Activated T-helper 2 cell treated with anti-CD3 and anti-CD28 coated beads, Interferon-gamma antibody, Interleukin-2, Interleukin-4, amounts not matched to agents 10 μg/mL and 5 μg/mL and 100 μg/mL, durations not matched to agents 14 hours and 24 hours and 36 hours (primary cell): ENCODE measurements at places on chromosomes 7 and 10. TPM values are rescaled to one million over a fixed set of nuclear protein-coding genes. Genes with fewer than 3 reads are reported as not detected.

DNA sequence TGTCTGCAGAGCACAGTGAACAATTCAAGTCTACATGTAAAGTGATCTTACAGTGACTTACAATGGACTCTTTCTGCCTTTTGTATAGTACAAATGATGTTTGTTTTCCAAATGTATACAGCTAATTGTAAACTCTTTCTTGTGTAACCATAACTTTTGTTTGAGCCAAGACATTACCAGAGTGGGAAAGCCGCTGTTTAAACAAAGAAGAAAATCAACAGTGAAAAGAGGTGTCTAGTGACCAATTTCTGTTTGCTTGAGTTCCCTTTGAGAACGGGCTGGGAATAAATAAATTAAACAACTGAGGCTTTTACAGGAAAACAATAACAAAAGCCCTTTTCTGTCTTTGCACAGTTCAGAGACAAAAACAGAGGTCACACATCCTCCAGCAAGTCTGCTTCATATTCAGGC is 1163.4 kb downstream of the CNTNAP2 start:
- no peak overlapping the region for H3K27ac ChIP-seq
- no peak for DNase-seq
- no peaks in the 10 kb centered on the region for H3K4me1 ChIP-seq
- no peaks in the 10 kb centered on the region for H3K27me3 ChIP-seq
- H3K36me3 ChIP-seq: no peaks in the 10 kb centered on the region
- no peak overlapping the region for H3K4me3 ChIP-seq

DNA sequence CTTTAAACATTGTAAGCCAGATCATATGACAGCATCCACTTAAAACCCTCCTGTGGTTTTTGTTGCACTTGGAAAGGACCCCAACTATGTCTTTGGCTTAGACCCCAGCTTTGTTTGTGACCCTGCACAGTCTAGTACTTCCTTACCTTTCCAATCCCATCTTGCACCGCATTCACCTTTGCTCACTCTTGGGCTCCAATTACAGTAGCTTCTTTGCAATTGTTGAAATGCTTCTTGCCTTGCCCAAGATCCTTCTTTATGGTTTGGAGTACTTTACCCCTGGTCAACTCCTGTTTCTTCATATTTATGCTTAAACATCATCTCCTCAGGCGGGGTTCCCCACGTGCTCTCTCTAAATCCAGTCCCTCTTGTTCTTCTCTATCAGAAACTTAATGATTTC is 162.6 kb downstream of the PTEN start:
- H3K27ac ChIP-seq: no peak overlapping the region
- H3K36me3 ChIP-seq: no peaks in the 10 kb centered on the region
- peaks cover 7% of the 10 kb centered on the region for H3K27me3 ChIP-seq

DNA sequence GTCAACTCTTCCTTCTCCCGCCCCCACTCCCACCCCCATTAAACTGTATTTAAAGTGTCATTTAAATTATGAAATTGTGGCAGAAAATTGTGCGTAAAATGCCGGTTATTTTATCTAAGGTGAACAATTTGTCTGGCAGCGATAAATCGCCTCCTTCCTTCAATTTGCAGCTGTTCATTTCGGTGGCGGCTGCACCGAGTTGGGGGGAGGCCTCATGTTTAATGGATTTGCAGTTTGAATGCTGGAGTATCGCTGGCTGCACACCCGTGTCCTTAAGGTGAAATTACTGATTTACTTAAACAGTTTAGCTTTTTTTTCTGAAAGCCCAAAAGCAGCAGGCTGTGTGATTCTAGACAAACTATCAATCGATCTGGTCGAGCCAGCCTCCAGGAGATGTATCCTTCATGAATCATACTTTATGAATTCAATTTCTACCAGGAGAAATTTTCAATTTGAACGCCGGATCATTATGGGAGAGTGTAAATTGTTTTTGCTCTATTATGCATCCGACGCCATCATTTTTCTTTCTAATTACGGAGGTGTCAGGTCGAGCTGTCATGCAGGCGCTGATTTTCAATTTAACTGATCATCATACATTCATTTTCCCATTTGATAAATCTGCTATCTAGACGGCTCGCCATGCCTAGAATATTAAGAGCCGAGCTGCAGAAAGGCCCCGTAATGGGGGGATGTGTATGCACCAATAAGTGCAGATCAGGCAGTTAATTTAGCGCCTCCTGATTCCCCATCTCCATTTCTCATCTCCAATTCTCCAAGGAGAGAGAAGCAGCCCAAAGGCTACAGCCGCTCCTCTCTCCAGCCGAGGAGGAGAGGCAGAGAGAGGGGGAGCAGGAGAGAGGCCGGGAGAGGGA is 6.5 kb downstream of the UNCX start:
- peaks cover 6% of the 10 kb centered on the region for H3K36me3 ChIP-seq
- peaks cover 2% of the 10 kb centered on the region for H3K4me1 ChIP-seq
- H3K27ac ChIP-seq: no peak overlapping the region

DNA sequence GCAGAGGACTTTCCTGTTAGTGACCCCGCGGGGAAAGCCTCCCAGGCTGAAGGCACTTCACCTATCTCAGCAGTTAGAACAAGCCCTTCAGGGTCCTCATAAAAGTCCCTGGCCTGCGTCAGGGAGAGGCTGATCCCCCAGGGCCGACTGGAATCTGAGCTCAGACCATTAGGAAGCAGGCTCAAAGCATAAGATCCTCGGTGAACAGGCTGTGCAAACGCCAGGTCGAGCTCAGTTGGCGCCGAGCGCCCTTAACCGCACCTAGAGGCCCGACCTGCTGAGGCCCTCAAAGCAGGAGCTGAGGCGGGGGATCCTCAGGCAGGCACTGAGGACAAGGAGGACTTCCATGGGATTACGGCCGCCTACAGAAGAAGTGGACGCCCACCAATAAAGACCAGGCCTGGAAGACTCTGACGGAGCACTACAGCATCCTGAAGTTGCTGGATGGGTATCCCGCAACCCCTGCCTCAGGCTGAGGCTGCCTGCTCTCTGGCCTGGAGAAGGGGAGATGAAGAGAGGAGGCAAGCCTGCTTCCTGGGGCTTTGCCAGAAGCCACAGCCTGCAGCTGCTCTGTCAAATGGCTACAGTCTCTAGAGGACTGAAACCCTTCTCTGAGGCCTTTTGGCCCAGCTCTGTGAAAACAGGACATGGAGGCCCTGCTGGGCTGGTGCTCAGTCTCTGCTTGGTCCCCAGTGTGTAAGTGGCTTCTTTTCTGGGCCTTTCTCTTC is 29.9 kb downstream of the LIPJ start:
- no peak for DNase-seq
- no peaks in the 10 kb centered on the region for H3K36me3 ChIP-seq
- no peak overlapping the region for H3K27ac ChIP-seq
- no peaks in the 10 kb centered on the region for H3K4me1 ChIP-seq
- H3K4me3 ChIP-seq: no peak overlapping the region

The ZNF467 gene
- not detected in 2 replicates for total RNA-seq

The LLCFC1 gene
- not detected in 2 replicates for total RNA-seq

The CNPY1 gene
- not detected in 2 replicates for total RNA-seq

GRCh38 chr7:123712619-123713018 is 36.2 kb downstream of the WASL start:
- H3K27ac ChIP-seq: no peak overlapping the region
- H3K27me3 ChIP-seq: no peaks in the 10 kb centered on the region
- peaks cover 51% of the 10 kb centered on the region for H3K4me1 ChIP-seq
- H3K36me3 ChIP-seq: peaks cover 18% of the 10 kb centered on the region
- DNase-seq: no peak

- peak overlapping the region; percentile 65 for H3K4me3 ChIP-seq
- H3K36me3 ChIP-seq: no peaks in the 10 kb centered on the region
- no peak for DNase-seq
- peaks cover 54% of the 10 kb centered on the region for H3K27me3 ChIP-seq
Observed at GRCh38 chr10:21519397-21519933, 6.0 kb downstream of the SKIDA1 start.

- no peak overlapping the region for H3K27ac ChIP-seq
- DNase-seq: no peak
- no peaks in the 10 kb centered on the region for H3K36me3 ChIP-seq
- H3K27me3 ChIP-seq: no peaks in the 10 kb centered on the region
- no peaks in the 10 kb centered on the region for H3K4me1 ChIP-seq
Observed at GRCh38 chr10:125035588-125036295, 93.8 kb downstream of the ZRANB1 start.

- no peak overlapping the region for H3K27ac ChIP-seq
- H3K4me3 ChIP-seq: no peak overlapping the region
- H3K4me1 ChIP-seq: peaks cover 3% of the 10 kb centered on the region
- no peaks in the 10 kb centered on the region for H3K36me3 ChIP-seq
- DNase-seq: no peak
Observed at GRCh38 chr10:93437086-93437945, 44.8 kb downstream of the MYOF start.

The CHST3 gene
- 0.52 and 0.62 TPM in 2 replicates for total RNA-seq

DNA sequence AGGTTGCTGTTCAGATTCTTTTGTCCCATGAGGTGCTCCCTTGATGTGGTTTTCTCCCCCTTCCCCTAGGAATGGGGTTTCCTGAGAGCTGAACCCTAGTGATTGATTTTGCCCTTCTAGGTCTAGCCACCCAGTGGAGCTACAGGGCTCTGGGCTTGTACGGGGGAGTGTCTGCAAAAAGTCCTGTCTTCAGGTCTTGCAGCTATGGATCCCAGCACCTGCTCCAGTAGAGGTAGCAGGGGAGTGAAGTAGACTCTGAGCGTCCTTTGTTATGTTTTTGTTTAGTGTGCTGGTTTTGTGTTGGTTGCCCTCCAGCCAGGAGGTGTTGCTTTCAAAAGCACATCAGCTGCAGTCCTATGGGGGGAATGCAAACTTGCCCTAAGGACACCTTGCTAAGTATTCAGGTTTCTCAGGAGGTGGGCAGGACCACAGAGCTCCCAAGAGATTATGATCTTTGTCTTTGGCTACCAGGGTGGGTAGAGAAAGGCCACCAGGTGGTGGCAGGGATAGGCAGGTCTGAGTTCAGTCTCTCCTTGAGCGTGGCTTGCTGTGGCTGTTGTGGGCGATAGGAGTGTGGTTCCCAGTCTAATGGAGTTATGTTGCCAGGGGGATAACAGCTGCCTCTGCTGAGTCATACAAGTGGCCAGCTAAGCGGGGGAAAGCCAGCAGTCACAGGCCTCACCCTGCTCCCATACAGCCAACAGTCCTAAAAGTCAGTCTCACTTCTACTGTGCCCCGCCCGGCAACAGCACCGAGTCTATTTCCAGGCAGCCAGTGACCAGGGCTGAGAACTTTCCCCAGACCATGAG is 92.4 kb upstream of the JCAD start:
- no peak overlapping the region for H3K4me3 ChIP-seq
- no peak overlapping the region for H3K27ac ChIP-seq
- no peak for DNase-seq
- H3K4me1 ChIP-seq: peaks cover 45% of the 10 kb centered on the region
- peaks cover 52% of the 10 kb centered on the region for H3K27me3 ChIP-seq
- peaks cover 14% of the 10 kb centered on the region for H3K36me3 ChIP-seq

The FAM13C gene
- not detected in 2 replicates for total RNA-seq

- H3K27me3 ChIP-seq: no peaks in the 10 kb centered on the region
- peaks cover 2% of the 10 kb centered on the region for H3K4me1 ChIP-seq
- H3K4me3 ChIP-seq: no peak overlapping the region
- no peak overlapping the region for H3K27ac ChIP-seq
Observed at GRCh38 chr7:110870926-110871325, 220.0 kb upstream of the LRRN3 start.

The PNLIPRP1 gene
- total RNA-seq: not detected in 2 replicates

The POU6F2 gene
- 0.27 and 0.28 TPM in 2 replicates for total RNA-seq

The DYNC1I1 gene
- total RNA-seq: not detected in 2 replicates
